Fibroblast of the aortic adventitia (primary cell): ENCODE measurements at places on chromosomes 11 and 22. TPM values are rescaled to one million over a fixed set of nuclear protein-coding genes. Genes with fewer than 3 reads are reported as not detected.
A peak's percentile ranks its signal among the peaks of the same experiment; 100 is the strongest.

KAT5 gene
- 35.9 and 59.1 TPM in 2 replicates for total RNA-seq

MUC6 gene
- under 0.01 TPM in 1 of 2 replicates, not detected in the other for total RNA-seq

DNA sequence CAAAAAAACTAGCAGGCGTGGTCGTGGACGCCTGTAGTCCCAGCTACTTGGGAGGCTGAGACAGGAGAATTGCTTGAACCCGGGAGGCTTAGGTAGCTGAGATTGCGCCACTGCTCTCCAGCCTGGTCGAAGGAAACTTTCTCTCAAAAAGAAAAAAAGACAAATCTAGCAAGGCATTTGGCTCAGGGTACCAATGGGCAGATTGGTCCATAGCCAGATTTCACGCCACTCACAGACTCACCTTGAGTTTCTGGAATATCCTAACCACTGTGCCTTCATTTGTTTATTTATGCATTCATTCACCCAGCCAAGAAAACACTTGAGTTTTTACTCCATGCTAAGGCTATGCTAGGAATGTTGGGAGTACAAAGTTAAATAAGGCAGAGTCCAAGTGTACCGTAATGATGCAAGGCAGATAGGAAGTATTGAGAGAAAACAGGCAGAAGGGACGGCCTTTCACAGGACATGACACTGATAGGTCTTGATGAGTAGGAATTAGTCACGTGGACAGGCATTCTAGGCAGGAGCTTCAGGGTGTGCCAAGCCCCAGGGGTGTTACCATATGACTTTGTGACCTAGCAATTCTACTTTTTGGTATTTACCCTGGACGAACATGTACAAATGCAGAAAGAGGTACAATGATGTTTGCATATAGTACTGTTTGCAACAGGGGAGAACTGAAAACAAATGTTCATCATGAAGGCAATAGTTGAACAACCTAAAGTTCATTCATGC, 3.0 kb upstream of the PACSIN3 start:
- DNase-seq, result peak; percentile 89

DNA sequence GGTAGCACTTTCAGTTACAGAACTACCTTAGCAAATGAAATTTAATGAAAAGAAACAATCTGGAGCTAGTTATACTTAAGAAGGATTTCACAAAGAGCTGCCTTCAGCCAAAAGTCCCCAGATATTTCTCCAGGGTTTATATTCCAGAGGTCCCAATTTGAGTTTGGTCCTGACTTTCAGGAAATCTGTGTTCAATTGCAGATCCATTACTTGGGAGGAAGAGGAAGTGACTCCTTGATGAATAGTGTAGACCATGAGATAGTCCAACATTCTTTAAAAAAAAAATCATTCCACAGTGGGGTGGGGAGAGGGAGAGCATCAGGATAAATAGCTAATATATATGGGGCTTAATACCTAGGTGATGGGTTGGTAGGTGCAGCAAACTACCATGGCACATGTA, 117.6 kb upstream of the ARHGAP20 start:
- DNase-seq, result peak; percentile 47

DNA sequence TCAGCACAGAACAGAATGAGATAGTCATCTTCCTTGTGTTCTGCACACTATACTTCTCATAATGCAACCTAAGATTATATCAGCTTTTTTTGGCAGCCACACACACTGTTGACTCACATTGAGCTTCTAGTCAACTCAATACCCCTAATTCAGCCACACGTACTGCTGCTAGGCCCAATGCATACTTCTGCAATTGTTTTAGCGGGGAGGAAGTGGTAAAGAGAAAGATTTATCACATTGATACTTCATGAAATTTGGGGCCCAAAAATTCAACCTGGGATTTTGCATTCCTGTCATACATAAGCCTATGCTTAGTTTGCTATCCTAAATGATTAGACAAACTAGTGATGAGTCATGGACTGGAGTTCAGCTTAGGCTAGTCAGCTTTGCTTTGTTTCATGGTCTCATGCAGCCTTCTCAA, 8.6 kb upstream of the UPB1 start:
- peak; percentile 93 for DNase-seq

KBTBD3 gene
- total RNA-seq, result 1.8 and 4.3 TPM in 2 replicates

OR8D4 gene
- total RNA-seq, result 0.09 and 0.25 TPM in 2 replicates

DNA sequence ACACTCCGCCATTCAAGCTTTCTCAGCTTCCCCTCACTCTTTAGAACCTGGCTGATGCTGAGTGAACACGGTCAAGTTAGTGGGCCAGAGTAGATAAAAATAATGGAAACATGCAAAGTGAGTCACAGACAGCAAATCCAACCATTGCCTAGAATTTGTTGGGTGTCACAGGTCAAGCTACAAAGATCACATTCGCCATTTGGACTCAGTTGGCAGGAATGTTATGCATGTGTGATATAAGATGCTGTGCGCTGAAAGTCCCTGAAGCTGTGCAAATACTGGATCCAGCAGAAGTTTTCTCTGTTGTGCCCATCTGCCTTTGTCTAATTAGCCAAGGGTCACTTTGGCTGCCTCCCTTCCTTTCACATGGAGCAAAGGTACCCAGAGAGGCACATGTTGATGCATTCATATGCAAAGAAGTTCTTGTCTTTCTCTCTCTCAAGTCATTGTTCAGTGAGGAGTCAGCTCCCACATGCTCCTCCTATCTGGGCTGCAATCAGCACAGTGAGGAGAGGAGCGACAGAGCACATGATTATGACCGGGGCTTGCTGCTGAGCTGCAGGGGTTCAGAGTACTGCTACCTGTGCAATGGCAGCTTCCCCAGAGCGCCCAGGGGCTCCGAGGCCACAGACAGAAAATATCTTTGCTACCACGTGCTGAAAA, 39.7 kb downstream of the FLI1 start:
- no peak for DNase-seq

GRCh38 chr11:2818503-2818902, 67.1 kb downstream of the CDKN1C start:
- DNase-seq, result no peak

HTR3A gene
- not detected in 2 replicates for total RNA-seq

DNA sequence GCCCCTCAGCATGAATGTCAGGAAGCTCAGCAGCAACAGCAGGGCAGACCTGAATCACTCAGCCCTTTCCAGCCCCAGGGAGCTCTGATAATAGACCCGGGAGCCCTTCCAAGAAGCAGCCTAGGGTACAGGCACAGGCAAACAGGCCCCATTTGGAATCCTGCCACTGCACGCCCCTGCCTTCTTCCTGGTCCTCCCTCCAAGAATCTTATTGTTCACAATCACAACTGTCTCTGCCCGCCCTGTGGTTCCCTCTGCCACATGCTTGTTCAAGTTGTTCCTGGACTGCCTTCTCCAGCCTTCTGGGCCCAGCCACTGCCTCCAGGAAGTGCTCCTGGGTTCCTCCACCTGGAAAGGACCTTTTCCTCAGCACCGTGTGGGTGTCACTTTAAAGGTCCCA, 54.6 kb downstream of the LRRC32 start:
- peak; percentile 84 for DNase-seq

RASSF7 gene
- 1.6 and 2.5 TPM in 2 replicates for total RNA-seq

DNA sequence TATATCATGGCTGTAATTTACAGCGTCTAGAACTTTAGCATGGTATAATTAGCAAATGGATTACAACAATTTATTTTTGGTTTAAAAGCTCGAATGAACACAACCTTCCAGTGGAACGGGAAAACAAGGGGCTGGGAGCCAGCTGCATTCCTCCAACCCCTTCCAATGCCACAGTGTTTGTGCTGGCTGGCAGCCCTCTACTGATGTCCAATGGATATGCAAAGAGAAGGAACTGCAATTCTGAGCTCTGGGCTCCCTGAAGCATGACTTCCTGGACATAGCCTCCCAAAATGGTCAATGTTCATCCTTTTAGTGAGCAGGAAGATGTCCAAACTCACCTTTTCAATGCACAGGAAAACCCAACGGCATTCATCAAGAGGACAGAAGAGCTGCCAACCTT, 288.3 kb downstream of the TENM4 start:
- DNase-seq, result peak; percentile 44

GGTLC3 gene
- not detected in 2 replicates for total RNA-seq

GRCh38 chr11:100793525-100793924, 106.4 kb downstream of the ARHGAP42 start:
- no peak for DNase-seq

- DNase-seq, result no peak
These were observed 1.8 kb downstream of the YWHAH start for GRCh38 chr22:31945971-31946680.
